ENCODE measurements at places on chromosomes 1 and 21. TPM values are rescaled to one million over a fixed set of nuclear protein-coding genes. Genes with fewer than 3 reads are reported as not detected.
A peak's percentile ranks its signal among the peaks of the same experiment; 100 is the strongest.

DNA sequence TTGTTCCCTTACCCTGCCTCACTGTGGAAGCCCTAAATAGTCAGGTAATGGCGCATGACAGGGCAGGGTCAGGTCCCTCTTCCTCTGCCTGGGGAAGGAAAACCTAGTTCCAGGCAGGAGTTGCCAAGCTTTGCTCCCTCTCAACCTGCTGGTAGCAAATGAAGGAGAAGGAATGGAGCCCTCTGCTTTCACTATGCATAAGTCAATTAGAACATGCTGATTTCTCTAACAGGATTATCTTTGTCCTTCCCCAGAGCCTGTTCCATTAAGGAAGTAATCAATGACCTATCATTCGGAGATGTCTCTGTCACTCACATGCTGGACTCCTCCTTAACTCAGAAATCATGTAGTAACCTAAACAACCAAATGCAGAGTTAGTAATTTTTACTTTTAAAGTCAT, 161.8 kb upstream of the NFIA start:
- no peaks in the 10 kb centered on the region for H3K4me1 ChIP-seq
- H3K36me3 ChIP-seq, result no peaks in the 10 kb centered on the region
- H3K4me3 ChIP-seq, result no peak overlapping the region
- no peak overlapping the region for H3K27ac ChIP-seq

GRCh38 chr1:61432616-61433388, 292.1 kb downstream of the TM2D1 start:
- peaks cover 3% of the 10 kb centered on the region for H3K4me1 ChIP-seq
- no peak for DNase-seq
- H3K4me3 ChIP-seq, result no peak overlapping the region

- H3K27me3 ChIP-seq, result peaks cover 14% of the 10 kb centered on the region
- no peaks in the 10 kb centered on the region for H3K4me1 ChIP-seq
- H3K36me3 ChIP-seq, result no peaks in the 10 kb centered on the region
- H3K4me3 ChIP-seq, result no peak overlapping the region
- no peak overlapping the region for H3K27ac ChIP-seq
- no peak for DNase-seq
Observed at GRCh38 chr1:184426278-184426674, 39.4 kb downstream of the C1orf21 start.

GRCh38 chr21:34091607-34092006, 18.2 kb downstream of the MRPS6 start:
- no peak overlapping the region for H3K4me3 ChIP-seq
- H3K36me3 ChIP-seq, result peaks cover 55% of the 10 kb centered on the region
- DNase-seq, result no peak
- no peaks in the 10 kb centered on the region for H3K27me3 ChIP-seq
- H3K4me1 ChIP-seq, result peaks cover 46% of the 10 kb centered on the region

DNA sequence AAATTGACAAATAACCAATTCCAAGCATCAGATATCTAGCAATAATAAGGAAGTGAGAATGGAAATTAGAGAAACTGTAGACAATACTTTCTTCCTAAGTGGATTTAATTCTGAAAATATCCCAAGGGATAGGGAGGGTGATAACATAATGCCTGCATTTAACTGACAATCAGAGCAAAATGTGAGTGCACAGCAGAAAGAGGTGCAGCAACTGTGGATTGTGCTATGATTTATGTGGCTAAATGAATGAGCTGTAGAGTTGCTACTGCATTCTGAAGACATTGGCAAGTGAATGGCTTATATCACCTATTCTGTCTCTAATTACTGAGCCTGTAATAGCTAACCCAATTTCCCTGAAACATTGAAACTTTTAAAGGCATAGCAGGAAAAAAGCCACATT, 39.0 kb downstream of the OLFM3 start:
- no peak for DNase-seq
- no peaks in the 10 kb centered on the region for H3K27me3 ChIP-seq
- H3K4me1 ChIP-seq, result no peaks in the 10 kb centered on the region
- H3K4me3 ChIP-seq, result no peak overlapping the region

GRCh38 chr1:81850495-81850894, 49.8 kb downstream of the ADGRL2 start:
- no peak for DNase-seq
- no peaks in the 10 kb centered on the region for H3K4me1 ChIP-seq
- H3K27ac ChIP-seq, result no peak overlapping the region
- no peaks in the 10 kb centered on the region for H3K36me3 ChIP-seq
- H3K4me3 ChIP-seq, result no peak overlapping the region

GRCh38 chr1:5849550-5849949, 142.7 kb downstream of the NPHP4 start:
- peaks cover 5% of the 10 kb centered on the region for H3K27me3 ChIP-seq
- no peak overlapping the region for H3K4me3 ChIP-seq
- DNase-seq, result no peak
- no peak overlapping the region for H3K27ac ChIP-seq

DNA sequence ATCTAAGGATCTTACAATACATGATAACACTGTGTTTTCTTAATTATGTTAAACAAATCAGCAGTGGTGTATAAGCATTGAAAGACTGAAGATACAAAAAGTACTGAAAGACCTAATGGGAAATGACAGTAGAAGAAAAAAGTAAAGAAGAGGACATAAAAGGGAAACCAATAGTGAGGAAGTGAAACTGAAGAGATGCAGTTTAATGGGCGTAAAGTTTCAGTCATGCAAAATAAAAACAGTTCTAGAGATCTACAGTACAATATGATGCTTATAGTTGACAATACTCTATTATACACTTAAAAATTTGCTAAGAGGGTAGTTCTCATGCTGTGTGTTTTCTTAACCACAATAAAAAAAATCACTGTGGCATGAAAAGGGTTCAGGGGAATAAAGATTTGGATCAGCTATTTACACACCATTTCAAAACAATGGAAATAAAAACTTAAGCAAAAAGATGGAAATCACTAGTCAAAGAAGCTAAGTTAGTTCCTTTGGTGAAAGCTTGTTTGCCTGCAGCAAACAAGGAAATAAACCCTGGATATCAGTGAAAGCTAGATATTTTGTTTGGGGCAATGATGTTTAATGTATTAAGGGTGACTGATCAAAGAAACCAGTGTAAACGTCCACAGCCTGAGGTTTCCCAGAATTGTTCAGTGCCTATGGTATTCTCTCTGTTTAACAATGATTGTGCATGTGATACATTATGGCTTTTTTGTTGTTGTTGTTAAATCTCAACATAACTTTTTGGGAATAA, 1160.8 kb upstream of the ADGRL2 start:
- H3K4me1 ChIP-seq, result no peaks in the 10 kb centered on the region
- no peak for DNase-seq
- H3K27ac ChIP-seq, result no peak overlapping the region
- no peaks in the 10 kb centered on the region for H3K36me3 ChIP-seq
- no peak overlapping the region for H3K4me3 ChIP-seq

- H3K4me1 ChIP-seq, result peaks cover 16% of the 10 kb centered on the region
- H3K27me3 ChIP-seq, result no peaks in the 10 kb centered on the region
- H3K4me3 ChIP-seq, result no peak overlapping the region
- no peak for DNase-seq
- H3K27ac ChIP-seq, result peak overlapping the region; percentile 34
Observed at GRCh38 chr21:26087223-26087918, 83.2 kb downstream of the APP start.

DNA sequence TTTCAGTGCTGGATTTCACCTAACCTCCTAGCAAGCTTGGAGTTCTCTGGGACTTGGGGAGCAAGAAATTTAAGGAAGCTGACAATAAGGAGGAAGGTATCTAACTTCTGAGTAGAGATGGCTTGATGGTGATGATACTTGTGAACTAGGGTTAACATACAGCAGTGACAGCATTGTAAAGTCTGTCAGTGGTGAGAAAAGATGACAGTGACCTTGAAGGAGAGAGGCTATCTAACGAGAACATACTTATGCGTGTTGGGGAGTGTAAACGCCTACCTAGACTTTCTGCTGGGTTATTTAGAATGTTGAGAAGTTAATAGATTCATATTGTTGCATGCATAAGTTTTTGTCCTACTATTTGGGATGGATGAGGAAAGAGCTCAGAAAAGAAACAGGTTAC, 16.3 kb downstream of the POU2F1 start:
- peaks cover 26% of the 10 kb centered on the region for H3K4me1 ChIP-seq
- H3K36me3 ChIP-seq, result no peaks in the 10 kb centered on the region
- H3K27me3 ChIP-seq, result no peaks in the 10 kb centered on the region
- H3K27ac ChIP-seq, result no peak overlapping the region
- no peak for DNase-seq

GRCh38 chr1:109268431-109269211, 14.3 kb downstream of the PSRC1 start:
- H3K4me3 ChIP-seq, result no peak overlapping the region
- H3K27ac ChIP-seq, result no peak overlapping the region
- no peaks in the 10 kb centered on the region for H3K27me3 ChIP-seq
- H3K4me1 ChIP-seq, result no peaks in the 10 kb centered on the region

DNA sequence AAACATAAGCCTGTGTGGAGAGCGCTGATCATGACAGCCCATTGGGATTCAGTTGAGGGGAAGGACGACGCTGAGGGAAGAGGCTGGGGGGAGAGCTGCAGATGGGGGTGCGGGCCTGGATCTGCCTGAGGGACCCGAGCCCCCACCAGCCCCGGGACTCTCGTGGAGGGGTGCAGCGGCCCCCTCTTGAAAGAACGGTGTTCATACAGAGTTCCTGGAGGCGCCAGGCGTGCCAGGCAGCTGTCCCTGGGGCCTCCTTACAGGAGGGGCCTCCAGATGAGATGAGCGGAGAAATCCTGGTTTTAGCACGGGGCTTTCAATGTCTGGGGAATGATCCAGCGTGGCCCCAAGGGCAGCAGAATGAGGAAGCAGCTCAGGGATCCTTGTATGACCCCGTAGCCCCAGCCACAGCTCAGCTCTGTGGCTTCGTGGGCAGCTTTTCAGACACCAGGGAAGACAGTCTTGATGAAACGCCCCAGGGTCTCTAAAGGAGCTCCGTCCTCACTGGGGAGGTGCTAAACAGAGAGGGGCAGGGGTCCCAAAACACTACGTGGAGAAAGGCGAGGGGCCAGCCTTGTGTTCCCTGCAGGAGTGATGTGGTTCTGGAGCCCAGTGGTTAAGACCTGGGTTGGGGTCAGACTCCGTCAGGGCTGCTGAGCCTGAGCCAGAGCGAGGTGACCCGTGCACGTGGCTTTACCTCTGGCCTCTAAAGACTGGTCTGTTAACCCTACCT, 7.2 kb upstream of the DSCAM start:
- no peak overlapping the region for H3K4me3 ChIP-seq
- DNase-seq, result no peak
- H3K27ac ChIP-seq, result no peak overlapping the region
- no peaks in the 10 kb centered on the region for H3K27me3 ChIP-seq
- no peaks in the 10 kb centered on the region for H3K36me3 ChIP-seq

DNA sequence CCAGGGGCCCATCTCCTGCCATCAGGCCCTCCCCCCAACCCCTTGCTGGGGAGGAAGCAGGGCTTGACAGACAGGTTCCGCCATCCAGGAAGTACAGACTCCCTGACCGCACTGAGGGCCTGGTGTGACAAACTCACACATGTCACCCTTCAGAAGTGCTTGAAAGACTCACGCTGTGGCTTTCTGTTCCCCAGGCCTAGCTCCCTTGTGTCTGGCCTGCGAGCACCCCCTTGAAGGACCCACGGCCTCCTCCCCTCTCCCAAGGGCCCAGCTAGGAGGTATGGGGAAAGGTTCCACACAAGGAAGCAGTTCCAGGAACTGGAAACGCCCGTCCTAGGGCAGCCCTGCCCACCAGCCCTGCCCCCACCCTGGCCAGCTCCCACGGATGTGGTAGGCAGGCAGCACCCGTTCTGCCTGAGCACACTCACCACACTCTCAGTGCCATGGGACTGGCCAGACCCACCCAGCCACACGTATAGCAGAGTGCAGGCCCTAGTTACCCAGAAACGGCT, 26.7 kb downstream of the SLC2A1 start:
- no peaks in the 10 kb centered on the region for H3K27me3 ChIP-seq
- H3K27ac ChIP-seq, result peak overlapping the region; percentile 98
- peak; percentile 88 for DNase-seq
- H3K36me3 ChIP-seq, result peaks cover 62% of the 10 kb centered on the region

DNA sequence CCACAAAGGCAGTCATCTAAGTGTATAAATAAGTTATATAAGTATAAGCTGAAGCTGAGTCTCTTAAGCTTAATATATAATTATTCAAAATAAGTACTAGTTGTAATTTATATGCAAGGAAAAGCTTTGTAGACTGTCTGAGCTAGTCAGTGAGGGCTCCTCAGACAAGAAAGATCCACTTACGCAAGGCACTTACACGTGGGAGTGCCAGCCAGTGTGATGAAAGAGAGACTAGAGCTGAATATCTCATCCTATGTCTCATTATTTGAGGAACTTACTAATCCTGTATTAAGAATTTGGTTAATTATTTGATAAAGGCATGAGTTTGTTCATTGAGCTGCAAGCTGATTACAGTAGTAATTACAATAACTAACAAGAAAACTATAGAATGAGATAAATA, 146.9 kb downstream of the PDE4B start:
- no peak overlapping the region for H3K27ac ChIP-seq
- H3K27me3 ChIP-seq, result peaks cover 1% of the 10 kb centered on the region
- no peaks in the 10 kb centered on the region for H3K4me1 ChIP-seq

GRCh38 chr1:201678264-201679101, 139.6 kb downstream of the NAV1 start:
- no peak overlapping the region for H3K27ac ChIP-seq
- no peak overlapping the region for H3K4me3 ChIP-seq
- no peak for DNase-seq

- H3K27ac ChIP-seq, result no peak overlapping the region
- no peak overlapping the region for H3K4me3 ChIP-seq
- no peaks in the 10 kb centered on the region for H3K27me3 ChIP-seq
- no peak for DNase-seq
- H3K36me3 ChIP-seq, result peaks cover 3% of the 10 kb centered on the region
Observed at GRCh38 chr1:168053681-168054080, 83.0 kb downstream of the GPR161 start.

- H3K4me3 ChIP-seq, result no peak overlapping the region
- no peak overlapping the region for H3K27ac ChIP-seq
- peaks cover 2% of the 10 kb centered on the region for H3K4me1 ChIP-seq
- peak; percentile 41 for DNase-seq
- no peaks in the 10 kb centered on the region for H3K36me3 ChIP-seq
Observed at GRCh38 chr1:41365772-41366454, 4.7 kb downstream of the FOXO6 start.

- peaks cover 52% of the 10 kb centered on the region for H3K36me3 ChIP-seq
- H3K27ac ChIP-seq, result peak overlapping the region; percentile 95
Observed at GRCh38 chr1:156742017-156742416, 1.1 kb upstream of the MRPL24 start.

GRCh38 chr1:113429461-113430153, 39.3 kb downstream of the MAGI3 start:
- H3K36me3 ChIP-seq, result peaks cover 2% of the 10 kb centered on the region
- no peaks in the 10 kb centered on the region for H3K4me1 ChIP-seq
- H3K4me3 ChIP-seq, result no peak overlapping the region
- no peak overlapping the region for H3K27ac ChIP-seq

The THEM5 gene
- total RNA-seq, result not detected

The FRRS1 gene
- 0.64 TPM for total RNA-seq

The APP gene
- total RNA-seq, result 47.1 TPM

The POU2F1 gene
- 20.1 TPM for total RNA-seq

The FCGR1A gene
- not detected for total RNA-seq

The CCDC185 gene
- total RNA-seq, result not detected

The MXRA8 gene
- total RNA-seq, result 0.19 TPM

The OR10J1 gene
- not detected for total RNA-seq

The PDC gene
- total RNA-seq, result not detected

The CLCNKB gene
- total RNA-seq, result not detected
